ENCODE measurements at places on chromosomes 3 and 15.

DNA sequence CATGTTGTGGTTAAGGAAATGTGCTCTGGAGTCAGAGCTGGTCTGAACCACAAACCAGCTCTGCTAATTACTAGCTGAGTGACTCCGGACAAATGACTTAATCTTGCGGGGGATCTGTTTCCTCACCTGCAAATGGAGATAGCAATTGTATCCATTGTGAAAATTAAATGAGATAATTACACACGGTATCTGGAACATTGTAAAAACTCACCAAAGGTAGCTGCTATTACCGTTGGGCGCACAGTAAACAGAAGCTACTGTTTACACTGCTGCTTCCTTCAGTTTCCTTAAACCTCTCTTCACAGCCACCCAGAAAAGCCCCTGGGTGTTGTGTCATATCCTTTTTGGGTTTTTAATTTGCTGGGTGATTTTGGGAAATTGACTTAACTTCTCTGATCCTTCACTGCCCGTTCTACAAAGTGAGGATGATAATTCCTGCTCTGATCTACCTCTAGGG is 107.8 kb downstream of the MEGF11 start:
- DNase-seq = peak; percentile 9

DNA sequence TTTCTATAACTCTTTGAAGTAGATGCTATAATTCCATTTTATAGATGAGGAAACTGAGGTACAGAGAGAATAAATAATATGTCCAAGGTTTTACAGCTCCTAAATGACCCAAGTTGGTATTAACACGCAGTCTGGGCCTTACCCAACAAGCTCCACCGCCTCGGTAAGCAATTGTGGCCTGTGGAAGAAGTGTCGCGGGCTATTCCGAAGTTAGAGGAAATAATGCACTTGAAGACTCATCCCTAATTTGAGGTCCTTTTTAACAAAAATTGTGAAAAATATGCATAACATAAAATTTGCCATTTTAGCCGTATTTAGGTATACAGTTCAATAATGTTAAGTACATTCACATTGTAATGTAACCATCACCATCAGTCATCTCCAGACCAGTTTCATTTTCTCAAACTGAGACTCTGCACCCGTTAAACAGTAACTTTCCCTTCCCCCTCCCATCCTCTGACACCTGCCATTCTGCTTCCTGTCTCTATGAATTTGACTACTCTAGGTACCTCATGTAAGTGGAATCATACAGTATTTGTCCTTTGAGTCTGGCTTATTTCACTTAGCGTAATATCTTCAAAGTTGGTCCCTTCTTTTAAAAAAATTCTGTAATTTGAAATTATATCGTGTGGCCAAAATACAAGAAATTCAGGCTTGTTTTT is 18.2 kb downstream of the IDH3A start:
- DNase-seq = no peak

- no peak for DNase-seq
Observed at GRCh38 chr15:57356636-57357035, 19.7 kb upstream of the CGNL1 start.

GRCh38 chr3:71238355-71238757 is 345.2 kb downstream of the FOXP1 start:
- DNase-seq = no peak

GRCh38 chr3:196219970-196220311 is 3.6 kb downstream of the SLC51A start:
- DNase-seq = no peak

GRCh38 chr15:75817138-75817935 is 25.9 kb upstream of the UBE2Q2 start:
- no peak for DNase-seq

GRCh38 chr3:184479426-184480126 is 82.0 kb upstream of the EPHB3 start:
- DNase-seq = no peak

DNA sequence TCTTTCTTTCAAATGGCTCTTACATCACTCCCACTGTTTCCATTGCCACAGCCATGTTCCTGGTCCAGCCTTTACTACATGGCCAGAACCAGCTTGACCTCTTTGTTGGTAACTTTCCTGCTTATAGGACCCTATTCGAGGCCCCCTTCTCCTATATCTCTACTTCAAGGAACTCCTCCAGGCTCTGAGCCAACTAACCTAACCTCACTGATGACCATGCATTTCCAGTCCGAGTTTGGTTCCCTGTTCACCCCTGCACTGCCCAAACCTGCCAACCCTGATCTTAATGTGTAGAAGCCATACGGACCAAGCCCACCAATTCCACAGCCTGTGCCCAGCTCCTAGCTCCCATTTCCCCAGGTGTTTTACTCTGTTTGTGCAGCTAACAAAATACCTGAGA is 38.4 kb upstream of the TIPARP start:
- DNase-seq = peak; percentile 18

- DNase-seq = no peak
Observed at GRCh38 chr3:185052631-185053030, 100.2 kb downstream of the C3orf70 start.

All from hematopoietic multipotent progenitor cell treated with erythropoietin and hydrocortisone succinate and interleukin-3 and kit ligand, for 6 days (in vitro differentiated cells).